ENCODE measurements at places on chromosomes 5 and 9.

- DNase-seq, result no peak
These were observed 251.1 kb upstream of the TUT7 start for GRCh38 chr9:86605303-86605702.

DNA sequence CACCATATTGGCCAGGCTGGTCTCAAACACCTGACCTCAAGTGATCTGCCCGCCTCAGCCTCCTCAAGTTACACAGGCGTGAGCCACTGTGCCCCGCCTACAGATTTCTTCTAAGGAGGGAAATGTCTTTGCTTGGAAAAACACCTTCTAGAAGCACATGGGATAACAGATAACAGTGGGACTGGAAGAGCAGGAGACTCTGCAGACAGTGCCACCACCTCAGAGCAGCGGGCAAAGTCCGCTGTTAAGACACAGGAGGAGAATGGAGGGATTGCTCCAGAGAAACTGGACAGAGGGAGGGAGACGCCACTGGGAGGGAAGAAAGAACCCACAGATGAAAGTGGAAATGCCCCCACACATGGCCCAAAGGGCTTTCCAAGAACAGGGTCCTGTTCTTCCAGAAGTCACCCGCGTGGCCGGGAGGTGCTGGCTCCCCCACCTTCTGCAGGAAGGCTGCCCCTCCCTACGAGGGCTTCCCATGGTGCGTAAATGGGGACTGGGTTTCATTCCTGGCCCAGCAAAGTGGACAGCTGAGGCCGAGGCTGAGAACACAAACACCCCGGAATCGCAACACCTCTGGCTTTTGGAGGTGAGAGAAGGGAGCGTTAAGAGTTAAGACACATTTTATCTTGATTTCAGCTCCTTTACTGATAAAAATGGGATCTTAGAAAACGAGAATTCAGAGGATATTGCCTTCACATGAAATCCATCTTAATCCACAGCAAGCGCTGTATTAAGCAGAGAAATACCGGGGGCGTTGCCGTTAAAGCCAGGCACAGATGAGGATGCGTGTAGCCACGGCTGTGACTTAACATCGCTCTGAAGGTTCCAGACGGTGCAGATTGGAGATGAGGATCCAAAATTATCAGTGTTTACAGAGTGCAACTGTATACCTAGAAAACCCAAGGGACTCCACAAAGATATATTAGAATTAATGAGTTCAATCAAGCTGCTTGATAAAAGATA lies 11.2 kb downstream of the ADAMTS2 start:
- no peak for DNase-seq

DNA sequence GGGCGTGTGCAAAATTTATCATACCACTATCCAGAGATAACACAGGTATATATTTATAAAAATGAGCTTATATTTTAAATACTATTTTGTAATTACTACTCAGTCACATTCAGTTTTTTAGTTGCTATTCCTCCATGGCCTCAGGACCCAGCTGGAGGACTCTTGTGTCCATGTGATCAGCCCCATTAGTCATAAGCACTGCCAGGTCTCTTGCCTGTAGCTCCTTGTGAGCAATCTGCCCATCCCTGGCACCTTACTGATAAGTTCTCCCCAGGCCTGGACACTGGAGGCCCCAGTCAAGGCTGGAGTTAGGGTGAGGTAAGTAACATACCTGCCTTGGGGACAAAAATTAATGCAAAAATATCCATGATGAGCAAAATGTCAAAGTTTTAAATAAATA lies 29.5 kb upstream of the ADRB2 start:
- no peak for DNase-seq

DNA sequence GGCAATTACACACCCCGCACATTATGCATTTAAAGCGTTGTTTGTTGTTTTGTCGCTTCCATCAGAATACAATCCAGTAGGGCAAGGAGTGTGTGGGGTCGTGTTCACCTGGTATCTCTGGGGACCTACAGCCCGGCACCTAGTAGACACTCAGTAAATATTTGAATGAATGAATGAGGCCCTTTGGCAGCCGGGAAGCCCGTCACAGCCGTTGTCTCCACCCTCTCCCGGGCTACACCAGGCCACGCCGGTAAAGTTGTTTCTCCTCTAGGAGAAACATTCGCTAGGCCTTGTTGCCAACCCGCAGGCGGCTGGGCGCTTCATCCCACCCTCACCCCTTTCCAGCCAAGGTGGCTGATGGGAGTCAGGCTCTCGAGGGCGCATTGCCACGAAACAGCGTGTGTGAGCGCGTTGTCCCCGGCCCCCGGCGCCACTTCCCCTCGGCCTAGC lies 876 bp upstream of the JAK2 start:
- no peak for DNase-seq

DNA sequence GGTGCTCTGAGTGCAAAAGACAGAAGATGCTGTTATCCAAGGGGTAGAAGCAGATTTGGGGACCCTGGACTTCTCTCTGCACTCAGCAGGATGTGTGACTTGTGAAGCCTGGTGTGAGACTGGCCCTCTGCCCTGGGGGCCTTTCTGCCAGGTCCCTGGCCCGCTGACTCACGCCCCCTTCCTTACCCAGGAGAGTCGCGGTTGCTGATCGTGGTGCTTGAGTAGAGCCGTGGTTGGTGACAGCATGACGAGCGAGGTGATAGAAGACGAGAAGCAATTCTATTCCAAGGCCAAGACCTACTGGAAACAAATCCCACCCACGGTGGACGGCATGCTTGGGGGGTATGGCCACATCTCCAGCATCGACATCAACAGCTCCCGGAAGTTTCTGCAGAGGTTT lies 6.5 kb downstream of the NTMT1 start:
- peak; percentile 26 for DNase-seq

- no peak for DNase-seq
These were observed 25.5 kb upstream of the SPTLC1 start for GRCh38 chr9:92140754-92141143.

- no peak for DNase-seq
These were observed 36.4 kb downstream of the JADE2 start for GRCh38 chr5:134561871-134562296.

DNA sequence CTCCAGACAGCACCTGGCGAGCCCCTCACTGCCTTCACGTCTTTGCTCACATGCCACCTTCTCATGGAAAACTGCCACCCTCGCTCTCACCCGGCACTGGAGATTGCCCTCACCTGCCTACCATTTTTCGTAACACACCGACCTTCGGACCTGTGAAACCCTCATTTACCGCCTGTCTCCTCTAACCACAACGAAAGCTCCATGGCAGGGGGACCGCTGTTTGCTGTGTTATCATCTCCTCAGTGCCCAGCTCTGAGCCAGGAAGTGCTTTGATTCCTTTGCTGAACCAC lies 109.2 kb upstream of the PHYKPL start:
- DNase-seq, result no peak

DNA sequence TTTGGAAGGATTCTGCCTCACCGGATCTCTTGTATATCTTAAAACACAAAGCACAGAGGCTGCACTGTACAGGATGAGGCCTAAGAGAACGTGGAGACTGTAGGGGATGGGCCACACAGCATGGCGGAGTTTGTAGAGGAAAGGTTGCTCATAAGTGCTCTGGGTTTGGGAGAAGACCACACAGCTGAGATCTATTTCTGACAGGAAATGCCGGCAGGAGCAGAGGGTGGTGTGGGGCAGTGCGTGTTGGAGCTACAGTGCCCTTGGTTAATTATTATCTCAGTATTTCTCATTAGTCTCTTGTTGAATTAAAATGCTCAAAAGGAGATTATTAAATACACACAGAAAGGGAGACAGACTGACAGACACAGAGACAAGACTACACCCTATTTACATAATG lies 9.6 kb downstream of the PALM2AKAP2 start:
- no peak for DNase-seq

- DNase-seq, result peak; percentile 91
These were observed 42.9 kb downstream of the FGF18 start for GRCh38 chr5:171462136-171462927.

GRCh38 chr9:87836951-87837705 lies 45.5 kb upstream of the SPATA31E1 start:
- no peak for DNase-seq

DNA sequence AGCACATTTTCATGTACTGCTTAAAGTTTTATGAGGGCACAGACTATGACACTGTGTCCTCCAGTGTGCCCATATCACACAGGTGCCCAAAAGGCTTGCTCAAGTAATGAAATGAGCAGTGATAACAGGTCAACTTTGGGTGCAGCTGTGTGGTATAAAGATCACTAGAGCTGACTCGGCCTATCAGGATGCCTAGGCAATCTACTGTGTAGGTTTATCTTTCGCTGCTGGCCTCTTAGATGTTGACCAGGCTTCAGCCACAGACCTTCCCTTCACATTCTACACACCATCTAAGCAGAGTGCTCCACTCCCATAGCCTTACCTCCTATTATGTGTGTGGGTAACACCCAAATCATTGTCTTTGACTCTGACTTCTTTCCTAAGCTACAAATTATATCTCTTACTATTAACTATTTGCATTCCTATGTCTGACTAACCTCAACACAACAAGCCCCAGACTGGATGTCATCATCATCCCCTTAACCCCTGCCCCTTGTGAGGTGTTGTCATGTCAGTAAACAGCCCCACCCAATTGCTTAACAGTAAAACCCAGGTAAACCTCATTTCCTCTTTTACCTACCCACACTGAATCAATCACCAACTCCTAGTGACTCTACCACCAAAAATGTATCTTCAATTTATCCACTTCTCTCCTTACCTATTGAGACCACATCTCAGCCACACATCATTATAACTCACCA lies 2.5 kb downstream of the SREK1IP1 start:
- no peak for DNase-seq

DNA sequence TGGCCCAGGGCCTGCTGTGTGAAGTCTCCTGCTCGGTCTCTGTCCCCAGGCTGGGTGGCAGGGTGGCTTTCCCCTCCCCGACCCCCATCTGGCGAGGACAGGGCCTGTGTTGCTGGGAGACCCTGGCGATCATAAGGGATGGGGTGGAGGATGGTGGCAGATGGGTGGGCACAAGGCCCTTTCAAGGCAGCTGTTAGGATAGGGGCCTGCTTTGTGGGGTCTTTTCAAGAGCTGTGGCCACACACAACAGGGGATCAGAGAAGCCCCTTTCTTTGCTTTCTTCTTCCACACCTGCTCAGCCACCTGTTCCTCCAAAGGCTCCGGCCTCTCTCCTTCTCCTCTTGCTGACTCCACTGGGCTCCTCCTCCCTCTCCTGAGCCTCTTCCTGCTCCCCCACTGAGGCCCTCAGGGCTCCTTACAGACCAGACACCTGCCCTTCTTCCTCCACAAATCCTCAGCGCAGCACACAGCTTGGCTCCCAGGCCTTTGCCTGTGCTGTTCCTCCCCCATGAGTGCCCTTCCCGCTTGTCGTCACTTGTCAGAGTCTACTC lies 15.0 kb upstream of the NEURL1B start:
- peak; percentile 78 for DNase-seq

GRCh38 chr9:120841930-120842684 lies 615 bp downstream of the PSMD5 start:
- no peak for DNase-seq

- no peak for DNase-seq
These were observed 8.4 kb downstream of the SARDH start for GRCh38 chr9:133729617-133730281.

DNA sequence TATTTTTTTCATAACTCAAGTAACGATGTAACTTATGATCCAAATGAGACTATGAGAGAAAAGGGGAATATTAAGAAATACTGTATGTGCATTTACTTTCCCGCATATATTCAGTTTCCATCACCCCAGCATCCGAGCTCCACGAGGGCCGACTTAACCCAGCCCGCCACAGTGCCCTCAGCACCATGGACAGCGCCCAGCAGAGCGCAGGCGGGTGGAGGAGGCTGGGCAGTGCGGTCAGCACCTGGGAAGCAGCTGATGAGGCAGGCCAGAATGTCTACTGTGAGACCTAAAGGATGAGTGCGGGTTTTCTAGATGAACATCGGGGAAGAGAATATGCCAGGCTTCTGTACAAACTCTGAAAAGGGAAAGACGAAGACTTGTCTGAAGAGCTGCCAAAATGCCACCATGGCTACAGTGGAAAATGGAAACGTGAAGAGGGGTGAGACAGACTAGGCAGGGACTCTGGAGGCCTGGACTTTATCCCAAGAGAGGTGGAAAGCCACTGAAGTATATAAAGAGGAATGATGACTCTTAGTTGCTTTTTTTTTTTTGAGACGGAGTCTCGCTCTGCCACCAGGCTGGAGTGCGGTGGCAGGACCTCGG lies 34.5 kb upstream of the MED27 start:
- peak; percentile 84 for DNase-seq

DNA sequence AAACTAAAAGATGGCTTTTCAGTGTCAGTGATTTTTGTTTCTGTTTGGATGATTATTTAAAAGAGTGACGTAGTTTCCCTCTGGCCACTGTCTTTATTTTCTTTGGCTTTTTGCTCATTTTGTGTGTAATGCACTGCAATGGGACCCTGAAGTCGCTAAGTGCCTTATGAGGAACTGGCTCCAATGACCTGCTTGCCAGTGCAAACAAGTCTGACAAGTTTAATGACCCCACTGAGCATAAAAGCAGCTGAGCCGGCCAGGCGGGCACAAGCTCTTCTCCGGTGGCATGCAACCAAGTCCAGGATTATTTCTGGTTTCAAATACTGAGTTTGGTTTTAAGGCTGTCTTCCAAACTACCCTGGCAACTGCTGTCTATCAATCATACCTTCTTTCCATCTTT lies 15.6 kb upstream of the GNA14 start:
- DNase-seq, result peak; percentile 22
